ENCODE measurements at places on chromosomes 7 and 10.

- no peak for DNase-seq
Measured at GRCh38 chr7:88293866-88294265, 12.8 kb downstream of the STEAP4 start.

DNA sequence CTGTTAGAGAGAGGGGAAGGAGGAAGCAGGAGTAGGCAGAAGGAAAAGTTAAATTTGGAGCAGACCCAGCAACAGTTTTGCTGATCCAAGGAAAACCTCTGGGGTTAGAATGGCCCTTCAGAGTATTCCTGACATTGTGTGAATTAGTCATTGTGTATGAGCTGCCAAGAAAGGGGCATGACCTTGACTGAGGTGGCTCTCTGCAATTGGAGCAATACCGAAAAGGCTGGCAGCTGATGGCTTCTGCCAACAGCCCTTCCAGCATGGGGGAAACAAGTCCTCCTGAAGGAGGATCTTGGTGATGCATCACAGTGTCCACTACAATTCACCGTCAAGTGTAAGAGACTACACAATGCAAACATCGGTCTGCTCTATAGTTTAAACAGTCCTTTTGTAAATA is 20.6 kb upstream of the WASL start:
- no peak for DNase-seq

DNA sequence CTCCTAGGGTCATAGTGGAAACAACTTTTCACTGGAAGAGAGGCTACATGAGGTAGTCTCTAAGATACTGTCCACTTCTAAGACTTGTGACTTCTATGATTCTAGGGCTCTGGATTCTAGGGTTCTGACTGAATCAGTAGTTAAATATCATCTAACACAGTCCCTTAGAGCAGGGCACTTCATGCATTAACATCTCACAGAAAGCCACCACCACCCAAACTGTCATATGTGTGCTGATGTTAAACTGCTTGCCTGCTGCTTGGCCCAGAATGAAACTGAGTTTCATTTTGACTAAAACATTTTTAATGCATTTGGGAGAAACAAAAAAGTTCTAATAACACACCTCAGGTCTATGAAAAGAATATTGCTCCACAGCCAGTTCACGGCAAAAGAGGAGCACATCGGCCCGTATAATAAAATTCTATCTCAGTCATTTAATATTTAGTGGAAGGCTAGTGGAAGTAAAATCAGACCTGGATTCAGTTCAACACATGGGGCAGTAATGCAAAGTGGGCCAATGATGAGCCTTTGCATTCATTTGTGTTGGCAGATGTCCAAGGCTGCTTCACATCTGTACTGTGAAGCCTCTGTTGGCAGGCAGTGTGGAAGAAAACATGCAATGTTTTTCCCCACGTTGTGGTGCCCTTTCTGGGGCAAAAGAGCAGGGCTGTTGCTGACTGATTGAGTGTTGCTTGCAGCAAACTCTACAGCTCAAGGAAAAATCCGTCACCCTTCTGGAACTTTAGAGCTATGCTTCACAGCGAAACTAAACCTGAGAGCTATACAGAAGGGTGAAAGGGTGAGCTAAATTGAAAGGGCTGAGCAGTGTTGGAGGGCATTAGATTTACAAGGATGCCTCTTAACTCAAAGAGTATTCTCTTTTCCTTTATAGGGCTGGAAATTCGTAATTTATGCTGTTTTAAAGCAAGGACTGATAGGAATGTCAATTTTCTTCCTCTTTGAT is 33.5 kb upstream of the AUTS2 start:
- peak; percentile 17 for DNase-seq

DNA sequence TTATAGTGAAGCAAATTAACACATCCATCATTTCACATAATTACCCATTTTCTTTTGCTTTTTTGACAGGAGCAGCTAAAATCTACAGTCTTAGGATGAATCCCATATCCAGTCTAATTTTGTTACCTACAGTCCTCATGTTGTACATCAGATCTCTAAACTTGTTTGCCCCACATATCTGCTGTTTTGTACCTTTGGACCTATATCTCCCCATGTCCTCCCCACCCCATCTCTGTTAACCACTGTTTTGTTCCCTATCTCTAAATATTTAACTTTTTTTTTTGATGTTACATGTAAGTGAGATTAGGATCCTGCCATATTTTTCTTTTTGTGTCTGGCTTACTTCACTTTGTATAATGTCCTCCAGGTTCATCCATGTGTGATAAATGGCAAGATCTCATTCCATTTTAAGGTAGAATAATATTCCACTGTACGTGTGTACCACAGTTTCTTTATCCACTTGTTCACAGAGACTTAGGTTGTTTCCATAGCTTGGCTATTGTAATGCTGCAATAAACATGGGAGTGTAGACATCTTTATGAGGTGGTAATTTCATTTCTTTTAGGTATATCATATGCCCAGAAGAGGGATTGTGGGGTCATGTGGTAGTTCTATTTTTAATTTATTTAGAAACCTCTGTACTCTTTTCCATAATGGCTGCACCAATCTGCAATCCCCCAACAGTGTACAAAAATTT is 19.6 kb downstream of the NPVF start:
- DNase-seq = no peak

- no peak for DNase-seq
Measured at GRCh38 chr10:114274616-114275453, 35.8 kb downstream of the VWA2 start.

- DNase-seq = no peak
Measured at GRCh38 chr7:54995166-54995565, 23.7 kb upstream of the EGFR start.

DNA sequence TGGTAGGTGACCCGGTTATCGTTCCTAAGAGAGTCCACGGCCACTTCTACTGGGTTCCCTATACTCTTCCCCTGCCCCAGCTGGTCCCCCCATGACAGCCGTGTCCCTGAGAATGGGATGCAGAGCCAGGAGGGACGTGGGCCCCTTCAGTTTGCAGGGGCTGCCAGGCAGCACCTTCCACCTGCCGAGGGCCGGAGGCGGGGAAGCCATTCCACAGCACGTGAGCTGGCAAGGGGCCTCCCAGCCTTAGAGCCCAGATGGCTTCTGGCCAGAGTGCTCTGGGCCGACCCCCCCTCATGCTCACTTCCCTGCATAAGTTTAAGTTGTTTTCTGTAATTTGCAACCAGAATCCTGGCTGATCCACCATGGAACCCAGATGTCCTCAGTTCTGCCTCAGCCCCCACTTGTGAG is 39.0 kb downstream of the DIP2C start:
- DNase-seq = no peak

GRCh38 chr10:127869329-127869728 is 23.4 kb downstream of the CLRN3 start:
- DNase-seq = no peak

- DNase-seq = no peak
Measured at GRCh38 chr10:113162960-113163359, 212.9 kb downstream of the TCF7L2 start.

GRCh38 chr7:128177768-128178550 is 63.1 kb upstream of the LEP start:
- no peak for DNase-seq

DNA sequence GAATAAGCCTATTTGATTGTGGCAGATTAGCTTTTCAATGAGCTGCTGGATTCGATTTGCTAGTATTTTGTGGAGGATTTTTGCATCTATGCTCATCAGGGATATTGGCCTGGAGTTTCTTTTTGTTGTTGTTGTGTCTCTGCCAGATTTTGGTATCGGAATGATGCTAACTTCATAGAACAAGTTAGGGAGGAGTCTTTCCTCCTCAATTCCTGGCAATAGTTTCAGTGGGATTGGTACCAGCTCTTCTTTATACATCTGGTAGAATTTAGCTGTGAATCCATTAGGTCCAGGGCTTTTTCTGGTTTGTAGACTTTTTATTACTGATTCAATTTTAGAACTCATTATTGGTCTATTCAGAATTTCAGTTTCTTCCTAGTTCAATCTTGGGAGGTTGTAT is 43.4 kb upstream of the KLF14 start:
- DNase-seq = no peak

GRCh38 chr7:47236480-47237129 is 345.3 kb downstream of the TNS3 start:
- no peak for DNase-seq

DNA sequence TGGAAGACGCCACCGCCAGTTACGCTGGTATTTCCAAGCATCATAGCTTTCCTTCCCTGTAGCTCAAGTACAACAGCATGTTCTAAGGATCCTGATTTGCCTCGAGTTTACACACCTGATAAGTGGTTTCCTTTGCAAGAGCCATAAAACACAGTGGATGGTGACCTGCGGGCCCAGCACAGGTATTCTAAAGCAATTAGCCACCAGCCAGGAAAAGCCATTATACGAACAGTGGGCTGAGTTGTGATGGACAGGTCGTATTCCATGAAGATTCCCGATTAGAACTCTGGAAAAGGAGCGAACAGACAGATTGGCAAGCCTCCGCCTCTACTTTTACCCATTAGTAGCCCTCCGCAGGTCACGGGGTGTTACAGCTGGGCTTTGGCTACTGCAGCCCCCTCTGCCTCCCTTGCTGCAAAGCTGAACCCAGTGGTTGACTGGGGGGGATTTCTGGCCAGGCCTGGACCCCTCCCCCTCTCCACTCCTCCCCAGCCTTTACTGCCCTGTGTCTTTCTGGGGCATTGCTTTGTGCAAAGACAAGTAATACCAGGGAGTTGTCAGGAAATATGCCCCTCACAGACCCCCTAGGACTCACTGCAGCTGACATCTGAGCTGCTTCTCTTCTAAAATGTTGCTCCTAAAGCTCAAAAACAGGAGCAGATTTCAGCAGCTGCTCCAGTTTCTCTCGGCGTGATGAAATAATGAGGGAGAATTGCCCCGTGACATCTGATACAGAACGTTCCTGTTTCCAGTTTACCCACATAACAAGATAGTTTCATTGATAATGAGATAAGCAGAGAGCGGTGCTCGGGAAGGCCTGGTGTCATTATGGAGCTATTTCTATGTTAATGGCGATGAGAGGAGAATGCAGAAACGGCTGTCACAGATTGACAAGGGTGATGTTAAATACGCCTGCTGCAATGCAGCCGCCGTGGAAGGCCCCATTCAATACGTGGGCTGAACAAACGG is 214.4 kb downstream of the CCSER2 start:
- DNase-seq = no peak

GRCh38 chr10:117675514-117676055 is 133.0 kb downstream of the EMX2 start:
- DNase-seq = no peak

GRCh38 chr10:88082391-88082790 is 219.0 kb downstream of the PTEN start:
- no peak for DNase-seq

DNA sequence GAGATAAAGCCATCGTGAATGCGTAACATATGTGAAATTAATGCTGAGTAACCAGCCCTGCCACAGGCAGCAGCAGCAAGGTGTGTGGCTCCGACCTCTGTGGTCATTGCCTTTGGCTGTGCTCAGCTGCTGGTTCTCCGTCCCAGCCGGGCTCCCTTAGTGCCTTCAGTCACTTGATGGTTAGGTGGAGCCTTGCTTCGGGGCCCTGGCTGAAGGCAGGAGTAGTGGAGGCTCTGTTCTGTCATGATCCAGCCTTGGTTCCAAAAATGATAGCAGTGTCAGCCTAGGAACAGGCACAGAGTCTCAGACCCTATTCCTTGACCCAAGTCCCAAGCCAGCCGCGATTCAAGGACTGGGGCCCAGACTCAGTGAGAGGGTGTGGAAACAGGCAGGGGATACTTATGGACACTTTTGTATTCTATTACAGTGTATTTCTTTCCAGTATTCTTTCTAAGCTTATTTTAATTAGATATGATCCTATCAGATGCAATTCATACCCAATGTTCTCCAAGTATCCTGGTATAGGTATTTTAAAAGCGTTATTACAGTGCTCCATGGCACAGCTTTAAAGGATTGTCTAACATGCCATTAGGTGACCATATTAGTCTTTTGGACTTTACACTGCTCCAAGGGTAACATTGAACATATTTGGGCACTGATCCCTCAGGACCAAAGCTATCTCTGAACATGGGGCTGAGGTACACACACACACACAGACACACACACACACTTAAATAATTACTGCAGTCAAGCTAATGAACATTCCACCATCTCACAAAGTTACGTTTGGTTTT is 9.0 kb downstream of the SCART1 start:
- no peak for DNase-seq

- DNase-seq = no peak
Measured at GRCh38 chr10:50648089-50648934, 24.6 kb upstream of the SGMS1 start.

GRCh38 chr7:92904244-92905131 is 68.1 kb upstream of the CDK6 start:
- peak; percentile 92 for DNase-seq

DNA sequence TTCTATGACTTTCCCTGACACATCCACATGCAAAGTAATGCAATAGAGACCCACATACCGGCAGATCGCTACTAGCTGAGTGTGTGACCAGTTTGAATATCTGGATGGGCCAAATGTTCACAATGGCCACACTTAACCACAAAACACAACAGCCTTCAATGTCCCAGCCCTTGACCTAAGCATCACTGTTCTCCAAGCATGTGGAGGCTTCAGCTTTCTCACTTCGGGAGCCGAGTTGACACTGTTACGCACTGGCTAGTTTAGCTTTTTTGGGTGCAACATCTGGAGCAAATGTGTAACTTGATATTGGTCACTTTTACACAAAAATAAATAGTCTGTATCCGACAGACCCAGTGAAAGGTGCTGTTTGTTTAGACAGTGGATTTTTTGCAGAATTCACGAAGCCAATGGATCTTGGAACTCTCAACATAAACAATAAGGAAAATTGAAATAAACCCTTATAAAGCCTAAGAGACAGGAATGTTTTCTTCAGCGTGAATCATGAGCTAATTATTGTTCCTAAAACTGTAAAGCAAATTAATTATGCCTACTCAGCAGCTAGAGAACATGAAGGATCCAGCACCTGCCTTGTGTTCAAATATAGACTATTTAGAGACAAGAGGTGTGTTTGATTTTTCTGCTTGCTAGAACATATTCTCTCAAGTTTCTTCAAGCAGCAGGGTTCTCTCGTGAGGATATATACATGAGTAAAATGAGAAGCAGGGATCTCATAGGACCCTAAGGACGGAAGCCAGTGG is 117.6 kb upstream of the JCAD start:
- no peak for DNase-seq

DNA sequence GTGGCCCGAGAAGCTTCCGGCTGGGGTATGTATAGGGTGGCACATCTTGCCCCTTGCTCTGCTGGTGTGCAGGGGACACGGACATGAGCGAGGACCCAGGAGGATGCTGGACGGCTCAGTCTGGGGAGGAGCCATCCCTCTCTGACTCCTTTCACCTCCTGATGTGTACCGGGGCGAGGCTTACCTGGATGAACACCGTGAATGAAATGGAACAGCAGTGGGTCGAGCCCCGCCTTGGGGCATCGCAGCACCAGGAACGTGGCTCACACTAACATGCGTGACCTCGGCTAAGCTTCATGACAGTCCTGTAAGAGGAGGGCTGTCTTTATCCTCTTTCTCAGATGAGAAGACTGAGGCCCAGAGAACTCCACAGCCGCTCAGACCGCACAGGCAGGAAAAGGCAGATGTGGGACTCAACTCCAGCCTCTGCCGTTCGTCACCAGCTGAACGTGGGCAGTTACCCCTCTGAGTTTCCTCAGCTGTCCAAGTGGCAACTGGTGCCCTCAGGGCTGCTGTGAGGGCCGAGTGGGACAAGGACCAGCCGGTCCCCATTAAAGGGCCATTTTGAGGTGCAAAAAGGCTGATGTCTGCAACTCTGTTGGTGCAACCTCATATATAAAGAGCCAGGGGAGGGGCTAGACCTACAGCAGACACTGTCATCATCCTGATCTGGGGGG is 54.5 kb downstream of the INSIG1 start:
- no peak for DNase-seq

GRCh38 chr7:79471699-79472098 is 18.2 kb upstream of the MAGI2 start:
- no peak for DNase-seq

- no peak for DNase-seq
Measured at GRCh38 chr10:112701211-112701877, 248.7 kb upstream of the TCF7L2 start.

GRCh38 chr10:6296828-6297251 is 94.1 kb downstream of the PFKFB3 start:
- no peak for DNase-seq

Data from NB4 (cell line).